OCI-LY7 (cell line): ENCODE measurements at places on chromosomes 6 and 20. TPM values are rescaled to one million over a fixed set of nuclear protein-coding genes. Genes with fewer than 3 reads are reported as not detected.

The HLA-DQB2 gene
- 5.1 and 7.2 TPM in 2 replicates for total RNA-seq

The ZBTB46 gene
- total RNA-seq: 0.67 and 1.1 TPM in 2 replicates

The TMEM244 gene
- total RNA-seq: not detected in 2 replicates

The LY6G5C gene
- total RNA-seq: 2.5 and 3.5 TPM in 2 replicates

The SIRPB1 gene
- not detected in 2 replicates for total RNA-seq

The BFSP1 gene
- not detected in 2 replicates for total RNA-seq

The FABP7 gene
- total RNA-seq: not detected in 2 replicates
